ENCODE measurements at places on chromosomes 11 and 22.
A peak's percentile ranks its signal among the peaks of the same experiment; 100 is the strongest.

DNA sequence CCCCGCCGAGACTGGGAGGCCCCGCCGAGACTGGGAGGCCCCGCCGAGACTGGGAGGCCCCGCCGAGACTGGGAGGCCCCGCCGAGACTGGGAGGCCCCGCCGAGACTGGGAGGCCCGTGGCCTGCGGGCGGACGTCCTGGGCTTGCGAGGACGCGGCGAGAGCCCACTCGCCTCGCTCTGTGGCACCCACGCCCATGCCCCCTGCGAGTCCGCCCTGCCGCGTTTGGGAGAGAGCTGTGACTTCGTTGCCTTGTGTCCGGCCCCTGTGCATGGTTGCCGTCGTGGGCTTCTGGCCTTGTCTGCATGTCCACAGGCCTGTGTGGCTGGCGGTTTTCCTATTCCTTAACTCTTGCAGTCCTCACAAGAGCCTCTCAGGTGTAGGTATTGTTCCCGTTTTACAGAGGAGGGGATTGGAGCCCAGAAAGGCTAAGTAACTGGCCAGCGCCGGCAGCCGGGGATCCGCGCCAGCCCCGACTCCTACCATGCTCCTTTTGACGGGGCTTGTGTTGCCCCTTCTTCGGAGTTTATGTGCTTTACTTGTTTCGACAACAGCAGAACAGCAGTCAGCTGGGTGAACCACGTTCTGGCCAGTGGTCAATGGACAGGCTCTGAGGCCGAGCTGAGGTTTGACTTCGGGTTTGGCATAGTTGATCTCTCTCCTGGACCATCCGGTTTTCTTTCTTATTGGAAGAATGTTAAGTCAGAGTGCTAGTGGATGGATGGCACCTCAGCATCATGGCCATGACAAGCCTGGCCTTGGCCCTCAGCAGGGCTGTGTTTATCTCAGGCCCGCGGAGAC is 741 bp downstream of the PHRF1 start:
- no peak for DNase-seq

DNA sequence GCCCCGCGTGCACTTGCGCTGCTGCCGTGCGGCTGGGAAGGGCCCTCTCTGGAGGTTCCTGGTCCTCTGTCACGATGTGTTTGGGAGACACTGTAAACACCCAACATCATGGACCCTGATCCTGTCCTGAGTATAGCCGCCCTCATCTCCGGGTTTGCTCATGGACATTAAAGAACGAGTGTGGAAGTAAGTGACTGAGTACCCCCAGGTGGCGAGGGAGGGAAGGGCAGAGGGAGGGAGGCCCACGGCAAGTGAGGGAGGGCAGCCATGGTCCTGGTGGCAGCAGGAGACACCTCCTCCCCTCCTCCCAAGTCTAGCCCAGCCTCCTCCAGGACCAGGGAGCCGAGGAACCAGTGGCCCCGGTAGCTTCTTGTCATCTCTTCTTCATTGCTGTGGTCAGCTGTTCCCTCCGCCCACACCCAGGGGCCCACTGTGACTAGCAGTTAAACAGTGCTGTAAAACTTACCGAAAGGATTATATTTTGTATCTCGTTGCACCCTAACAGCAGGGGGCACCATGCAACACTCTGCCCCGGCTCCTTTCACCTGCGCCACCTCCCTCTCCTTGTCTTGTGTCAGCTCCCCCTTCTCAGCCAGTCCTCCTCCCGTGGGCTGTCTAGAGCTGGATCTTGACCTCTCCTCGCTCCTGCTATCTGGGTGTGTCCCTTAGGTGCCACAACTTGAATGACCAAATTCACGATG is 566.5 kb upstream of the B3GAT1 start:
- DNase-seq = no peak

- no peak for DNase-seq
These were observed 14.9 kb upstream of the PVALB start for GRCh38 chr22:36831717-36832116.

DNA sequence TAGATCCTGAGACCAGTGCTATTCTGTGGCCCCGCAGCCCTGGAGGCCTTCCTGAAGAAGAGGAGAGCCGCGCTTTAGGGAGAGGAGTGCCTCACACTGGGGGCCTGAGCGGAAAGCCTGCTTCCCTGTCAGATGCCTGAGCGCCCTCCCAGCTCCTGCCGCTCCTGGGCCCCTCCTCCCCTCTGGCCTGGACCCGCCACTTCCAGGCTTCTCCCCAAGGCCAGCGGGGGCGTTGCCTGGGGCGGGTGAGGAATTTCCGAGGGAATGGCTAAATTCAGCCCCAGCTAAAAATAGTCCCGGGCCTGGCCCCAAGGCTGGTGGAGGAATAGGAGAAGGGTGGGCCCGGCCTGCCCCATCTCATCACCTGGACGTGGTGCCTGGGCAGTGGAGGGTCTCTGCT is 15.4 kb downstream of the ARHGEF17 start:
- DNase-seq = no peak

- DNase-seq = peak; percentile 43
These were observed 7.0 kb downstream of the SERHL2 start for GRCh38 chr22:42560781-42561180.

DNA sequence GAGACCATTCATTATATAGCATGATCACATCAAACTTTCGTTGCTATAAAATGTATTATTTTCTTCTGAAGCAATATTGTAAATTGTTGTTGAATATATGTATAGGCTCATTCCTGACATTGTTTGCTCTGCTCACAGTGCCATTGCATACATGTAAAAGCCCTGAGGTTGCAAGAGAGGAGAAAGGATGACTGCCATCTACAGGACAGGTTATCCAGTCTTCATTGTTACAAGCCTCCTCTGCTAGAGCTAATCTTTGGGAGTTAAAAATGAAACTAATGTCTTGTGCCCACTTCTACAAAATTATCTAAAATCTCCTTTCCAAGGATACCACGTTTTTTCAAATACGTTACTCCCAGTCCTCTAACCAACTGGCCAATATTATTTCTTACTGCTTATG is 16.4 kb upstream of the OR5AL1 start:
- DNase-seq = no peak

DNA sequence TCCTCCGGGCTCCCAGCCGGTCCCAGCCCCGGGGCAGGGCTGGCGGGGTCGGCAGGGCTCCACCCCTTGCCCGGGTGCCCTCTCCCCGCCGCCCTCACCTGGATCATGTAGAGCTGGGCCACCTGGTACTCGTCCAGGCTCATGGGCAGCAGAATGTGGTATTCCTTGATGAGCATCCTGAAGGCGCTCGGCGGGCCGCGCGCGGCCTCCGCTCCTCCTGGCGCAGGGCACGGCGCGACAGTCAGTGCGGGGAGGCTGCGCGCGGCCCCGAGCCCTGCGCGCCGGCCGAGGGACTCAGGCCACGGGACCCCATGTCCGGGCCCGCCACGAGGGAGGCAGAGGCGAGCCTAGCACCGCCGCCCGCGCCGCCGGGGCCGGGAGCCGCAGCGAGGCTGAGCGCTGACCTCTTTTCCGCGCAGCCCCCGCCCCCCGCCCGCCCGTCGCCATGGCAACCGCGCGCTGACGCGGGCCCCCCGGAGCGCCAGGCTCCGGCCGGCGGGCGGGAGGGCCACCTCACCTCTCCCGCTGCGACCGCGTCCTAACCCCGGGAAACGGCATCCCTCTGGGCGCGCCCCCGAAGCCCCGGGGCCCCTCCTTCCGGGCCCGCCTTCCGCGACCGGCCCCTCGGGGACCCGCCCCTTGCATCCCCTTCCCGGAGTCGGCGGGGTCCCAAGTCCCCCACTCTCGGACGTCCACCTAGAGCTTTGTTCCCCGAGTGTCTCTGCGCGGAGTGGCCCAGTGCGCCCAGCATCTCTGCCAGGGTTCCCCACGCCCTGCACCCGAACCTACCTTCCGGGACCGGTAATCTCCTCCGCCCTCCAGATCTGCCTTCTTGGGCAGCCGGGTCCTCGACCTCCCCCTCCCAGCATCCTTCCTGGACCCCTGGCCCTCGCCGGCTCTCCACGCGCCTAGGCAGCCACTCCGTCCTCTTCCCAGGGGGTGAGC is 886 bp downstream of the PITPNM1 start:
- DNase-seq = no peak
